ENCODE measurements at places on chromosomes 1 and 21.

DNA sequence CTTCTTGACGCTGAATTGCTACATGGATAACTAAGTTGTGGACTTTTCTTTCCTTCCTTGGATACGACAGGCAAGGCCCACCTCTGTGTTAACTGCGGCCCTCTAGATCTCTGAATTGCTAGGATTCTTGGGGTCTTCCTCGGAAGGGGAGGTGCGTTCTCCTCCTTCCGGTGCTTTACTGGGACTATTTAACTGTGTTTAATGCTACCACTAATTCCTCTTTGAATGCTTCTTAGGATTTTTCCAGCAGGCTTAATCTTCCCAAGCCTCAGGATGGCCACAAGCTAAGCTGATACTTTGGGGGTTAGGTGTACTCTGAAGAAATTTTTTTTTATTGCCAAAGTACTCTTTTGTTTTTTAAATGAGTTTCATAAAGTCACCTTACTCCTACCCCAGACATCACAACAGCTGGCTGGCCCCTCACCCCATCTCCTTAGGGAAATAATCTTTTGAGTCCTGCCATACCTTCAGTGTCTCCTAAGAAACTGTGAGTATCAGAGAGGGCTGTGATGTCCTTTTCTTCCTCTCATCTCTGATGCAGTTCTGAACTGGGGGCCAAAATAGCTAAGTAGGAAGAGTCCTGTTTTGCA is 21.4 kb downstream of the KIRREL1 start:
- H3K4me1 ChIP-seq: peaks cover 35% of the 10 kb centered on the region
- H3K4me3 ChIP-seq: no peak overlapping the region
- H3K36me3 ChIP-seq: no peaks in the 10 kb centered on the region
- DNase-seq: no peak
- no peaks in the 10 kb centered on the region for H3K27me3 ChIP-seq

DNA sequence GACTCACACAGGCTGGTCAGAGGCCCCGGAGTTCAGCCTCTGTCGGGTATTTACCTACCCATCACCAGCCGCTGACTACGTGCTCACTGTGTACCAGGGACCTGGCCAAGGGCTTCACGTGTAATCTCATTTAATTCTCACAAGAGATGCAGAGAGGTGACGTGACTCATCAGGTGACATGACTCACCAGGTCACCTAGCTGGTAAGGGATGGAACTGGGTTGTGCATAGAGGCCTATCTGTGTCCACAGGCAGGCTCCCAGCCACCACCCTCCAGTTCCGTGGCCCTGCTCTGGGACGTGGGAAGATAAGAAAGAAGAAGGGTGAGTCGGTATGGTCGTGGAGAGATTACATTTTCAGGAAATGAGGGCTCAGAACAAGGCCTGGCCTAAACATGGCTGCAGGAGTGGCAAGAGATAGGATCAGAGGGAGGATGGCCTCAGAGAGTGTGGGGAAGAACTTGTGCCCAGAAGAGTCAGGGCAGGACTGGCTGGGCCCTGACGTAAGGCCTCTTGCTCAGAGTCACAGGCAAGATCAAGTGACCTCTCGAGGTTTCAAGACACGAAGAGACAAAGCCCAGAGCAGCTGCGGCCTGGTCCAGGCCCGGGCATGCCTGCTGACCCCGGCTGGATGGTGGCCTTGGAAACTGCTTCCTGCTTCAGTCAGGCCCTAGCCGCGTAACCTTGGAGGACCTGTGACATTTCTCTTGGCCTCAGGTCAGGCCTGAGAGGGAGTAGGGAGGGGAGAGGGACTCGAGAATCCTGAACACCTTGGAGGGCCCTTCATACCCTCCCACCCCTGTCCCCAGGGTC is 52.7 kb upstream of the WASF2 start:
- H3K4me3 ChIP-seq: no peak overlapping the region
- H3K27ac ChIP-seq: peak overlapping the region; percentile 96
- H3K27me3 ChIP-seq: no peaks in the 10 kb centered on the region
- peaks cover 31% of the 10 kb centered on the region for H3K4me1 ChIP-seq
- peaks cover 11% of the 10 kb centered on the region for H3K36me3 ChIP-seq
- peak; percentile 85 for DNase-seq

DNA sequence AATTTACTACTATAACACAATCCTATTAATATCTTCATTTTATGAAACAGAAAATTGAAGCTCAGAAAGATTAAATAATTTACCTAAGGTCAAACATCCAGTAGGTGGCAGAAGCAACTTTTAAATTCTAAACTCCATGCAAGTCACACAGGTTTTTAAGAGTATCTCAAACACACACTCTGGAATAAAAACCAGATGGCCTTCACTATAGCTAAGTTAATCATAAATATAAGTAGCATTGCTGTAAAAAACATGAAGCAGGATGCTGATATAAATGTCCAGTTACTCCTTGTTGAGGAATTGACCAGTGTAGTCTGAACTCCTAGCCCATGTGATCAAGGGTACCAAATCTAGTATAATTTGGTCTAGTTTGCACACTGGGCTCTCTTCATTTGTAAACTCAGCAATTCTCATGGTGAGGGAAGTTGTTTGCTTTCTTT is 9.4 kb upstream of the FMO3 start:
- DNase-seq: peak; percentile 83
- no peaks in the 10 kb centered on the region for H3K36me3 ChIP-seq
- no peaks in the 10 kb centered on the region for H3K27me3 ChIP-seq
- peaks cover 9% of the 10 kb centered on the region for H3K4me1 ChIP-seq

GRCh38 chr1:179955287-179955680 is 674 bp downstream of the CEP350 start:
- no peaks in the 10 kb centered on the region for H3K36me3 ChIP-seq
- peaks cover 7% of the 10 kb centered on the region for H3K4me1 ChIP-seq
- H3K4me3 ChIP-seq: peak overlapping the region; percentile 82
- no peaks in the 10 kb centered on the region for H3K27me3 ChIP-seq

DNA sequence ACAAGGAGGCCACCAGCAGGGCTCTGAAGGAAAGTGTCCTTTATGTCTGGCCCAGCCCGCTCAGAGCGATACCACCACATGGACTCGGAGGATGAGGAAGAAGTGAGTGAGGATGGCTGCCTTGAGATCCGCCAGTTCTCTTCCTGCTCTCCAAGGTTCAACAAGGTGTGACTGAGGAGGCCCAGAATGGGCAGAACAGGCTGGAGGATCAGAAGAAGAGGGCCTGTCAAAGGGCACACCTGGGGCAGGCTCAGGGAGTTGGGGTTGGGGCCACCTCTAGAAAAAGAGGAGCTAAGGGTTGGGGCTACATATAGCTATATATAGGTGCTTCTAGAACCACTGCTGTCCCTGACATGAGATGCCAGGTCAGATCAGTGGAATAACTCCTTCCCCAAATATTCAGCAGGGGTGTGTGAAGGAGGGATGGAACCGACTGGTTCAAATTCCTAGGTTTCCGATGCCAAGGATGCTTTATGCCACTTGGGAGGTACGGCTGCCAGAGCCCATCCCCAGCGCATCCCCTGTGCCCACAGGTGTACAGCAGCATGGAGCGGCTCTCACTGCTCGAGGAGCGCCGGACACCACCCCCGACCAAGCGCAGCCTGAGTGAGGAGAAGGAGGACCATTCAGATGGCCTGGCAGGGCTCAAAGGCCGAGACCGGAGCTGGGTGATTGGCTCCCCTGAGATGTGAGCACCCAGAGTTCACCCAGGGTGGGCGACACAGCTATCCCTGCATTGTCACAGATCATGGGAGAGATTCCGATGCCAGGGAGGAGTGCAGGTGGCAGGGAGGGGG is 102.2 kb downstream of the PIK3R3 start:
- peaks cover 15% of the 10 kb centered on the region for H3K36me3 ChIP-seq
- DNase-seq: no peak
- peaks cover 18% of the 10 kb centered on the region for H3K4me1 ChIP-seq
- no peak overlapping the region for H3K4me3 ChIP-seq

DNA sequence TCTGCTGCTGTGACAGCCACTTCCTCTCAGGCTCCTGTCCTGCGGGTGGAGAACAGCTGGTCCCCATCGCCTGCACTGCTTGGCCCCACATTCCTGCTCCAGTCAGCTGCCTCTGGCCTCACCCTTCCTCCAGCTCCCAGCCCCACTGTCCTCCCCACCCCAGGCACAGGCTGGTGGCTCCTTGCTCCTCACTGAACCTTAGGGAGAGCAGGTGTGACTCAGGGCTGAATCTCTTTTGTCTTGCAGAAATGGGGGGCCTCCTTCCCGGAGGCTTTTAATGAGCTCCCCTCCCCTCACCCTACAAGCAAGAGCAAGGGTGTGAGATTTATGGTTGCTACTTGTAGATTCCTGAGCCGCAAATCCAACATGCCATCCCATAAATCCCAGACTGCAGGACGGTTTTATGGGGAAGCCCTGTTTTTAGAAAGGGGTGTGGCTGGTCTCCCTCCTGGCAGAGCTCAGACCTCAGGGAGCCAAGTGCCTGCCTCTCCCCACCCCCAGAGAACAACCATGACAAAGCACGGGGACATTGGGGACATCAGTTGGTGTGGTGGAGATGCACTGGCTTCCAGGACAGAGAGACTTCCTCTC is 15.2 kb downstream of the CDK18 start:
- no peak for DNase-seq
- no peak overlapping the region for H3K27ac ChIP-seq
- H3K4me1 ChIP-seq: no peaks in the 10 kb centered on the region

DNA sequence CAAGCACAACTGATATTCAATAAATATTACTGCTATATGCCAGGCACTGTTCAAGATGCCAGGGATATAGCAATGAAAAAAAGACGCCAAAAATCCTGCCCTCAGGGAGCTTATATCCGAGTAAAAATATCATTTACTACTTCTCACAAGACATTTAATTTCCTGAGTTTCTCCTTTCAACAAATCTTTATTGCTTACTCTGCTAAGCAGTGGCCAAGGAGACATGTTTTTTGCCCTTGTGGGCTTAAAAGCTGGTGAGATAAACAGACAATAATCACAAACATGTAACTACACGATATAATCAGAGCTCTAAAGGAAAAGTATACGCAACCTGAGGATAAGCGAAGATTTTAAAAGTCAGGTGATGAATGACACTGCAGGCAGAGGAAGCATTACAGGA is 19.5 kb downstream of the TGFBR3 start:
- no peaks in the 10 kb centered on the region for H3K36me3 ChIP-seq
- H3K4me3 ChIP-seq: no peak overlapping the region
- no peaks in the 10 kb centered on the region for H3K4me1 ChIP-seq
- H3K27ac ChIP-seq: no peak overlapping the region

- peaks cover 20% of the 10 kb centered on the region for H3K4me1 ChIP-seq
- H3K36me3 ChIP-seq: no peaks in the 10 kb centered on the region
- DNase-seq: peak; percentile 52
- H3K4me3 ChIP-seq: peak overlapping the region; percentile 93
- peaks cover 2% of the 10 kb centered on the region for H3K27me3 ChIP-seq
- H3K27ac ChIP-seq: peak overlapping the region; percentile 20
These were observed 1.9 kb downstream of the WLS start for GRCh38 chr1:68230484-68230802.

- H3K27me3 ChIP-seq: no peaks in the 10 kb centered on the region
- H3K4me3 ChIP-seq: no peak overlapping the region
- peaks cover 45% of the 10 kb centered on the region for H3K4me1 ChIP-seq
- no peaks in the 10 kb centered on the region for H3K36me3 ChIP-seq
- no peak overlapping the region for H3K27ac ChIP-seq
- peak; percentile 82 for DNase-seq
These were observed 360.2 kb downstream of the DISC1 start for GRCh38 chr1:231986631-231987336.

GRCh38 chr1:76379506-76379905 is 305.0 kb downstream of the ST6GALNAC3 start:
- H3K4me1 ChIP-seq: no peaks in the 10 kb centered on the region
- DNase-seq: no peak
- H3K27me3 ChIP-seq: no peaks in the 10 kb centered on the region
- no peaks in the 10 kb centered on the region for H3K36me3 ChIP-seq
- no peak overlapping the region for H3K27ac ChIP-seq
- H3K4me3 ChIP-seq: no peak overlapping the region

DNA sequence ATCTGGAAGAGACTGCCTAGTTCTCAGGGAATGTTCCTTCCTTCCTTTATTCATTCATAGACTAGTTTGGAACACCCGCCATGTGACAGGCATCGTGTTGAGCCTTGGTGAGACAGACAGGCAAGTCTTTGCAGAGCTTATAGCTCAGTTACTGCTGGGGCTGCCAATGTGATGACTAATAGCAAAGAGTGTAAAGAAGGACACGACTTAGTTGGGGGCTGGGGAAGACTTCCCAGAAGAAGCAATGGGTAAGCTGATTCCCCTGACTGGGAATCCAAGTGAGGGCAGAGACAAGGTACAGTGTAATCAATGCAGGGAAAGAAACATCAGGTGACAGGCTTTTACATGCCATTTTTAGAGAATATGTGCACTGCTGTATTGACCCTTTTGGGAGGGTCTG is 51.2 kb downstream of the TENT5C start:
- H3K4me1 ChIP-seq: peaks cover 5% of the 10 kb centered on the region
- no peak overlapping the region for H3K27ac ChIP-seq
- H3K27me3 ChIP-seq: no peaks in the 10 kb centered on the region
- no peaks in the 10 kb centered on the region for H3K36me3 ChIP-seq

DNA sequence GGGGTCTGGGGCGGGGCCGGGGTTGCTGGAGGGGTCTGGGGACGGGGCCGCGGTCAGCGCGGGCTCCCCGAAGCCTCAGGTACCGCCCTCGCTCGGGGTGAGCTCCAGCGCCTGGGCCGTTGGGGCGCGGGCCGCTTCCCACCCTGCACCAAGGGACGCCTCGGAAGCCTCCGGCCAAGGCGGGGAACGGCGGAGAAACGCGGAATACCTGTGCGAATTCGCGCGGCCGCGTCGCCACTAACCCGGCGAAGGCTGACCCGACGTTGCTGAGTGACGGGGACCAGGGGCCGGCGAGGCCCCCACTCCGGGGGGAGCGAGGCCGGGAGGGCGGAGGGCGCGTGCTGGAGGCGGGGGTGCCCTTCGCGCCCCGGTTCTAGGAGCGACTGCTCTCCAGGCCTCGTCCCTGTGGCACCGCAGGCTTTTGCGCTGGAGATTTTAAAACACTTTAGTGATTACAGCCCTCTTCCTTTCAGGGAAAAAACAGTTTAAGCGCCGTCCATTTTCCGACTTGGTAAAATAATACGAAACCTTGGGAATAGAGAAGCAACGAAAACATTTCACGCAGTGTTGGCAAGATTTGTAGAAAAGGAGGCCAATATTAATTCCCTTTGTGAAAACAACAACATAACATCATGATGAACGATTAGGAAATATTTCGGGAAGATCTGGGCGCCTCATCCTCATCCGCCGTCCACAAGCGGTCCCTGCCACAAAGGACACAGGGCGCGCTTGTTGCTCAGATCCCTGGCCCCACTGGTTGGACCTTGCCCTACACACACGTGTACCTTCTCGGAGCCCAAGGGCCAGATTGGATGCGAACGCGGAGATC is 971 bp upstream of the GNG4 start:
- no peak overlapping the region for H3K27ac ChIP-seq
- H3K4me3 ChIP-seq: peak overlapping the region; percentile 43
- peaks cover 6% of the 10 kb centered on the region for H3K4me1 ChIP-seq
- H3K27me3 ChIP-seq: peaks cover 58% of the 10 kb centered on the region
- DNase-seq: no peak
